Stimulated activated effector memory CD8-positive, alpha-beta T cell treated with anti-CD3 and anti-CD28 coated beads, Interleukin-12 subunit alpha, Interleukin-12 subunit beta, amount 100 ng/mL, for 72 hours (primary cell): ENCODE measurements at places on chromosomes 3 and 15.

DNA sequence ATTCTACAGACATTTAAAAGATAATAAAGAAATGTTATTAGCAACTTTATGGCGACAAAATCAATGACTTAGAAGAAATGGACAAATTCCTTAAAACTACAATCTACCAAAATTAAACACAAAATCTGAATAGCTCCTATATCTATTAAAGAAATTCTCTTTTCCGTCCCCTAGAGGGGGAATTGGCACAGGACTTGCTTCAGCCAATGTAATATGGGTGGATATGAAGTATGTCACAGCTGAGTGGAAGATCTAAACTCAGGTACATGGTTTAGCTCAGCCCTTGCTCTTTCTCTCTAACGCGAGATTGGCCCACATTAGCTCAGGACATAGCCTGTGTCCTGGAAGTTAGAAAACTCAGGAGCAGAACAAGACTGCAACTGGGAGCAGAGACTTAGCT, 79.3 kb downstream of the DNAH12 start:
- no peak for DNase-seq

- no peak for DNase-seq
Observed at GRCh38 chr15:94542391-94542790, 311.0 kb downstream of the MCTP2 start.

GRCh38 chr3:43390255-43390588, 103.9 kb downstream of the SNRK start:
- DNase-seq = no peak

- DNase-seq = no peak
Observed at GRCh38 chr3:195542316-195542697, 818 bp downstream of the PPP1R2 start.

- no peak for DNase-seq
Observed at GRCh38 chr15:63362196-63362595, 19.4 kb downstream of the CA12 start.

GRCh38 chr15:47293466-47294162, 423.7 kb upstream of the SEMA6D start:
- no peak for DNase-seq

- no peak for DNase-seq
Observed at GRCh38 chr3:159149633-159150032, 347.8 kb downstream of the MFSD1 start.

GRCh38 chr3:123067689-123068600, 1.1 kb downstream of the PDIA5 start:
- DNase-seq = no peak

DNA sequence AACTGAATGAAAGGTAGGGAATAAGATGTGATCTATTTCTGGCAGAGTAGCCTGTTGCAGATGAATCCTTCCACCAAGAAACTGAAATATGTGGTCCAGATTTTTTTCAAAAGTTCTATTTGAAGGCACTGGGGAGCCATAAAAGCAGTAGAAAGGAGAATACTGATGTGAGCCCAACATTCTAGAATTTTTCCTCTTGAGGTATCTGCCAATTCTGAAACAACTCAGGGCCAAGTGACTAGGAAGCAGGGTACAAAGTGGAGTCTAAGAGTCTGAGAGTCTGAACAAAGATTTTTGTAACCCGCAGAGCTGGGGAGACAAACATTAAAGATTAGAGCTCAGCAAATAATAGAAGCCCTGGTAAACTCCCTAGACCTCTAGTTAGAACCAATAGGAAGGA, 58.3 kb upstream of the SLCO3A1 start:
- DNase-seq = no peak

- no peak for DNase-seq
Observed at GRCh38 chr3:31815006-31815405, 166.1 kb downstream of the OSBPL10 start.

- no peak for DNase-seq
Observed at GRCh38 chr3:119221779-119222320, 18.8 kb downstream of the B4GALT4 start.

- no peak for DNase-seq
Observed at GRCh38 chr3:16728770-16729745, 123.8 kb upstream of the DAZL start.

DNA sequence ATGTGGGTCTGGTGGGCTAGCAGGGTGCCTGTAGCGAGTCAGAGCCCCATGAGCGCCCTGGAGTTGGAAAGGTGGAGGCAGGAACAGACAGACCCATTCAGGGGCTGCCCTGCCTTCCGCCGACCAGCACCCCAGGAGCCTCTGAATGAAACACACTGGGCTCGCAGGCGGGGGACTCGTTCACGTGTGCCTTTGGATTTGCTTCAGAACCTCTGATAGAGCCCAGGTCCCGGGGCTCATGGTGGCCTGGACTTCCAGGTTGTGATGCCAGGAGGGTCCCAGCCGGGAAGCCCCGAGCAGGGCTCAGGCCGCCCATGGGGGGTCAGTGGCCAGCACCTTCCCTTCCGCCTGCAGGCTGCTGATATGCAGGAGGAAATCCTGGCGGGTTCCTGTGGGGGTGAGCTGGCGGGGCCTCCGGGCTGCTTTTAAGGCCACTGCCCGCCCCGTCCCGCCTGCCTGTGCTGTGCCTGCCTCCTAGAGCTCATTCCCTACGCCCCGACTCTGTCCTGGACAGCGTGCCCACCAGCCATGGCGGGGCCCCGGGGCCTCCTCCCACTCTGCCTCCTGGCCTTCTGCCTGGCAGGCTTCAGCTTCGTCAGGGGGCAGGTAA, at the start of gene STAB1:
Gene STAB1 (plus strand): TSS at position 453 of the 610 bp plus-strand sequence. CDS start 76 bp downstream, at position 529.
- DNase-seq = no peak

- DNase-seq = no peak
Observed at GRCh38 chr3:184117636-184118035, 17.5 kb upstream of the EIF2B5 start.

DNA sequence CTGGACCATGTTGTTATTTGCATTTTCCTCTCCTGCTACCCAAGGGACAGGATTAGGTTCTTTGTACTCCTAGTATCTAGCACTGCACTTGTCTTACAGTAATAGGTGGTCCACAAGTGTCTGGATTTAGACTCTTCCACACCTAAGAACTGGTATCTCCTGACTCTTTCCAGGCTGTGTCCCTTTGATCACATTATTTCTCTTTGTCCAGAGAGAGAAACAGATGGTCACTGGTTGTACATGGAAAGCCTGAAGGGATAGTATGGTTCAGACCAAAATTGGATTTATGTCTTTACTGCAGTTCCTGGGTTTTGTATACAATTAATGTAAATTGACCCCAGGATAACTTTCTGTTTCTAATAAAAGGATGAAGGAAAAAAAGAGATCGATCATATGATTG, 64.0 kb downstream of the PDE8A start:
- DNase-seq = no peak

DNA sequence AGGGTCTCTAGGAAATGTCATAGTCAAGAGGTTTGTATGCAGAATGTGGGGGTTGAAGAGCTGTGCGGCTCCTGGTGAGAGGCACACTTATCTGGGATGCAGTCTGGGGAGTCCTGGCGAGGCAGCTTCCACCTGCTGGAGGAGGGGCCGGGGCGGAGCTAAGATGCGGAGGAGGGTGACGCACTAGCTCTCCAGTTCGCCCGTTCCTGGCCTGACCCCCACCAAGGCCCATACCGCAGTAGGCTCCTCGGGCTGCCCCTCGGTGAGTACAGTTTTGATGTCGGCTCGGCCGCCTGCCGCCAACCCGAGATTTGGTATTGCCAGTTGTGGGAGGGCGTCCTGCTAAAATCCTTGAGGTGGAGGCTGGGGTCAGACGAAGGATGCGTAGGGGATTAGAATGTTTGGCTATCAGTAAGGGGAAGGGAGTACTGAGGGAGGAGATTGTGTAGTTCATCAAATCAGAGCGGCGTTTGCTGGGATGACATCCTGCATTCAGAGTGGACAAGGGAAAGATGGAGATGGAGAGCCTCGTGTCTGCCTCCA, at the start of gene SCG5:
Gene SCG5 (plus strand): TSS at position 194 of the 543 bp plus-strand sequence. CDS start 1,883 bp downstream, outside the sequence.
- no peak for DNase-seq

DNA sequence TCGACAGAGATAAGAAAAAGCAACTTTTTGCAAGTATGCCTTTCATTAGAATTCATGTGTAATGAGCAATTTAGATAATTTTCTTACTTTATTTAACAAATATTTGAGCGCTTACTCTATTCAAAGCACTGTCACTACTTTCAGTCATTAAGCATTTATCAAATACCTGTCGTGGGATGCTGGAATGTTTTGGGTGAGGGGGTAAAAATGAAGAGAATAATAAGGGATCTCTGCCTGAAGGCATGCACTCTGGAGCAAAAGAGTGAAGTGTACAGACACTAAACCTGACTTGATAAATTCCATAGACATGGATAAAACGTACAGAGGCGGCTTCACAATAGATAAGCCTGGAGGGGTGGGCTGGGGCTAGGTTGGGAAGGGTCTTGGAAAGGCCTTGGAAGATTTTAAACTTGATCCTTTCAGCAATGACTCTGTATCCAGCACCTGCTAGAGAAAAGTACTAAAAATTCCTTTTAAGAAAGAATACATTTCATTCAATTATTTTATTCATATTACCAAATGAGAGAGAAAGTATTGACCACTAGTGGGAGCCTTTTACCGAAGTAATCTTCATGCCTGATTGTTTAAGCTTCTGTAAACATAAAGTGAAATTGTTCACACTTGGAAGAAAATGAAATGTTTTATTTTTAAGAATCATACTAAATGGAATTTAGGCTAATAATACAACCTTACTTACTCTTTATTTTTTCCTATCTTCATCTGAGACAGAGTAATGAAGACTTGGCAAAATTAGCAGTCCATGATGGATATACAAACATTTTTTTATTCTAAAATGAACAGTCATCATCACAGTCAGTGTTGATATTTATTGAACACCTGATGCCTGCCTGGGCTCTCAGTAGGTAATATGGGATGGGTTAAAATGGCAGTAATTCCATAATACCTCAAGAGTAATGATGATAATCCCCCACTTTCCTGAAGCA, 113.2 kb downstream of the PPP2R3A start:
- no peak for DNase-seq

- no peak for DNase-seq
Observed at GRCh38 chr3:18687286-18687685, 262.1 kb upstream of the SATB1 start.

GRCh38 chr3:157238457-157238856, 78.5 kb upstream of the CCNL1 start:
- no peak for DNase-seq

DNA sequence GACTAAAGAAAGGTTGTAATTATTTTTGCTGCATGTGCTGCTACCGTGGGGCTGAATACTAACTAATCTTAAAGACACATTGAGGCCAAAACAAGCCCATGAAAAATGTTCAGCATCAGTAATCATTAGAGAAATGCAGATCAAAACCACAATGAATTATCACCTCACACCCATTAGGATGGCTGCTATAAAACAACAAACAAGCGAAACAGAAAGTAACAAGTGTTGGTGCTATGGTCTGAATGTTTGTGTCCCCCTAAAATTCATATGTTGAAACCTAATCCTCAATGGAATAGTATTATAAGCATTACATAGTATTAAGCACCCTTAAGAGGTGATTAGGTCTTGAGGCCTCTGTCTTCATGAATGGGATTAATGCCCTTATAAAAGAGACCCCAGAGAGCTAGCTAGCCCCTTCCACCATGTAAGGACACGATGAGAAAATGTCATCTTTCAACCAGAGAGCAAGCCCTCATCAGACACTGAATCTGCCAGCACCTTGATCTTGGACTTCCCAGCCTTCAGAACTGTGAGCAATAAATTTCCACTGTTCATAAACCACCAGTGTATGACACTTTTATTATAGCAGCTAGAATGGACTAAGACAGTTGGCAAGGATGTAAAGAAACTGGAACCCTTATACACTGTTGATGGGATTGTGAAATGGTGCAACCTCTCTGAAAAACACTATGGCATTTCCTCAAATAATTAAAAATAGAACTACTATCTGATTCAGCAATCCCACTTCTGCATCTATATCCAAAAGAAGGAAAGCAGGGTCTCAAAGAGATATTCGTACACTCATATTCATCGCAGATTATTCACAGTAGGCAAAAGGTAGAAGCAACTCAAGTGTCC, 76.1 kb downstream of the REC114 start:
- DNase-seq = no peak

DNA sequence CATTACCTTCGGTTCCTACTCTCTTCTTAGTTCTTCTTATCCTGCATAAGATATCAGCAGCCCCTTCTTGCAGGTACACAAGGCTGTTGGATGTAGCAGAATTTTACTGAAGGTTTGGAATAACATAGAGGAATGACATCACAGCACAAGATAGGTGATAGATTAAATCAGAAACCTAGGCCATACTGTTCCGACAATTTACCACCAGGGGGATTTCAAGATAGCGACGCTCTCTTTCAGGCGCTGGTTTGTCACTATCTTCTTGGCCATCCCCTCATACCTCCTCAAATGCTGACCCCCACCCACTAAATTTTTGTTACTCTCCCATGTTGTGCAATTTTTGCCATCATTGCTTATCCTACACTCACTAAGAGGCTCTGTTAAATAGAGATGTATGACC, 3.5 kb downstream of the SIDT1 start:
- DNase-seq = no peak

- no peak for DNase-seq
Observed at GRCh38 chr3:124576565-124577493, 153.4 kb upstream of the UMPS start.

- no peak for DNase-seq
Observed at GRCh38 chr3:47239929-47240328, 42.7 kb downstream of the KIF9 start.

- DNase-seq = no peak
Observed at GRCh38 chr3:136898549-136898948, 36.5 kb downstream of the NCK1 start.

- no peak for DNase-seq
Observed at GRCh38 chr15:101024706-101025500, 105.7 kb downstream of the LRRK1 start.

DNA sequence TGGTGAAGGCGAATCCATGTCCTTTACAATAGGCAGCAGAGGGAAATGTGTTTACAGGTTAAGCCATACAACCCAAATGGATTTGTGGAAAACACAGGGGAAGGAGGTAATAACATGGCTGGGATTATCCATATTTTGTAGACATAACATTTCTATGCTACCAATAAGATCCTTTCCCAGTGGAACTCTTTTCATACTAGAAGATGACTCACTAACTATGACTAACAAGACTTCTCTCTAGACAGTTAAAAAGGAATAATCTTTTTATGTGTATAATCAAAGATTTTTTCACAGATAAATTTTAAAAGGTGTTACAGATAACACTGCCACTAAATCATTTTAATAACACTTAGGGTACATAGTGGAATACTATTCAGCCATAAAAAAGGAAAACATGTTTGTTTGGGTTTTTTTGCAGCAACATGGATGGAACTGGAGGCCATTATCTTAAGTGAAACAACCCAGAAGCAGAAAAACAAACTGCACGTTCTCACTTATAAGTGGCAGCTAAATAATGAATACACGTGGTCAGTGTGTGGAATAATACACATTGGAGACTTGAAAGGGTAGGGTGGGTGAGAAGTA, 39.6 kb downstream of the VPS13C start:
- DNase-seq = no peak

GRCh38 chr3:47057212-47057671, 77.8 kb downstream of the NBEAL2 start:
- peak; percentile 15 for DNase-seq

GRCh38 chr15:80450811-80451321, 46.7 kb downstream of the ARNT2 start:
- DNase-seq = no peak

- DNase-seq = no peak
Observed at GRCh38 chr3:152266221-152266995, 2.3 kb upstream of the MBNL1 start.
